ENCODE measurements at places on chromosomes 12 and 14.
A peak's percentile ranks its signal among the peaks of the same experiment; 100 is the strongest.

- DNase-seq = no peak
These were observed 236.1 kb upstream of the DIO2 start for GRCh38 chr14:80447392-80447791.

DNA sequence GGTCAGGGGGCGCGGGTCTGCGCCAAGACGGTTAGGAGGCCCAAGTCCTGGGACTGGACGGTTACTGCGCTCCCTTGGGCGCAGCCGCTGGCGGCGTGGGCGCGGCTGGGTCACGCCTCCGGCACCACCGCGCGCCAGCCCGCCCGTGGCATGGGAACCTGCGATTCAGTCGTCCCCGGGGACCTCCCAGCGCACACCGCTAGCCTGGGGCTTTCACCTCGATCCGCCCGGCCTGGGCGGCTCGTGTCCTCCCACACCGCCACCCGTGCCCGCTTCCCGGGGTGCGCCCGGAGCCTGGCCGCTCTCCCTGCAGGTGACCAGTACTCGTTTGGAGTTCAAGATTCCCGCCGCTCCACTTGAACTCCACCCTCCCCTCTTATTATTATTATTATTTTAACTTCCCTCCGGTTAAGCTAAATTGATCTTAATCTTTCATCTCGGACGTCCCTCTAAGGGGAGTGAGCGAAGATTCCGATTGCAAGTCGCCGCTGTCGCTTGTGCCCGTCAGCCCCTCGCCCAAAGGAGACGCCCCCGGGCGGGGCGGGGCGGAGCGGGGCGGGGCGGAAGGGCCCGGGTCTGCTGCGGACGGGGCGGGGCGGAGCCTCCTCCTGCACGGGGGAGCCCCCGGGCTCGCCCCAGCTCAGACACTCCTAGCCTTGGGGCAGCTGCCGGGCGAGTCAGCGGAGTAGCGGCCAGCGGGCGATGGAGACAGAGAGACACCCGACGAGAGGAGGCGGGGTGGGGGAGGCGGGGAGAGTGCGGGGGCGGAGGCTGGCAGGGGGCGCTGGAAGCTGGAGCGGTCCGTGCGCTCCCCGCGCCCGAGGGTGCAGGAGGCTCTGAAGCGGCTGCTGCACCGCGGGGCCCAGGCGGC, at the start of gene KCNMB4:
Gene KCNMB4 (plus strand): TSS at position 643 of the 871 bp plus-strand sequence. CDS start 445 bp downstream, outside the sequence.
- DNase-seq = peak; percentile 92

- DNase-seq = no peak
These were observed 65.1 kb upstream of the TRHDE start for GRCh38 chr12:72207079-72207478.

DNA sequence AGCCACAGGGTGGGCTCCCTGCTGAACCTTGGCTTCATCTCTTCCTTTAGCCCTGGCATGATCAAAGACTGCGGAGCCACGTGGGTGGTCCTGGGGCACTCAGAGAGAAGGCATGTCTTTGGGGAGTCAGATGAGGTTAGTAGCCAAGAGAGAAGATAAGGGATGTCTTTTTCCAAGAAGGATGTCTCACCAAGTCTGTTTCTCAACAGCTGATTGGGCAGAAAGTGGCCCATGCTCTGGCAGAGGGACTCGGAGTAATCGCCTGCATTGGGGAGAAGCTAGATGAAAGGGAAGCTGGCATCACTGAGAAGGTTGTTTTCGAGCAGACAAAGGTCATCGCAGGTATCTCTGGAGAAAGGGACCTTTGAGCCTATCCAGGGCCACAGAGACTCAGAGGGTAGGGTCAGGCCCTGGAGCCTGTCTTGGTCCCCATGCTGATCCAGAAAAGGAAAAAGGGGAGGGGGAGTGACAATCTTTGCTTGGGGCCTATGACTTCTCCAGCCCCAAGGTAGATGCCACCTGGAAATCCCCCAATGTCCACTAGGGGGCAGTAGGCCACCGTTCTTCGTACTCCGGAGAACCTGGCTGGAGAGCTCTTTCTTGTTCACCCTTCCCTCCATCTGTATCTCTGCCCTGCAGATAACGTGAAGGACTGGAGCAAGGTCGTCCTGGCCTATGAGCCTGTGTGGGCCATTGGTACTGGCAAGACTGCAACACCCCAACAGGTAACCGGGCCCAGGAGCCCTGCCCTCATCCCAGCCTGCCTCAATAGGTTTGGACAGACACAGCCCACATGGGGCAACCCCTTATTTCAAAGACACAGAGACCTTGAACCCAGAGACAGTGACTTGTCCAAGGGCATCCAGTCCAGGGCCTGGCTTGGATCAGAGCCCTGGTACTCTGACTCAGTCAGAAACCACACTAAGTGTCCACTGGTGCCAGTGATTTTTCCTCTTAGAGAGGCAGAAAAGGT, 2.0 kb downstream of the TPI1 start:
- DNase-seq = peak; percentile 92

GRCh38 chr14:99261912-99262787, 9.8 kb downstream of the BCL11B start:
- DNase-seq = peak; percentile 81

- no peak for DNase-seq
These were observed 45.2 kb upstream of the C14orf132 start for GRCh38 chr14:95993768-95994592.

DNA sequence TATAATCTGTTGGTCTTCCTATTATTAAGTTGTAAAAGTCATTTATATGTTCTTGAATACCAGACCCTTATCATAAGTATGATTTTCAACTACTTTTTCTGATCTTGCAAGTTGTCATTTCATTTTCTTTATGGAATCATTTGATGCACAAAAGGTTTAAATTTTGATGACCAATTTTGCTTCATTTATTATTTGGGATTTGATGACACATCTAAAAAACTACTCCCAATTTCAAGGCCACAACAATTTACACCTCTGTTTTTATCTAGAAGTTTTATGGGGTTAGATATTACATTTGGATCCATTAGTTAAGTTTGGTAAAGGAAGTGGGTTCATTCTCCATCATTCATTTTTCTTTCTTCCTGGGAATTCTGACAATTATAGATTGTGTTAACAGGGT, 259.2 kb downstream of the LRFN5 start:
- DNase-seq = no peak

- no peak for DNase-seq
These were observed 86.3 kb downstream of the DRAM1 start for GRCh38 chr12:101963697-101964096.

DNA sequence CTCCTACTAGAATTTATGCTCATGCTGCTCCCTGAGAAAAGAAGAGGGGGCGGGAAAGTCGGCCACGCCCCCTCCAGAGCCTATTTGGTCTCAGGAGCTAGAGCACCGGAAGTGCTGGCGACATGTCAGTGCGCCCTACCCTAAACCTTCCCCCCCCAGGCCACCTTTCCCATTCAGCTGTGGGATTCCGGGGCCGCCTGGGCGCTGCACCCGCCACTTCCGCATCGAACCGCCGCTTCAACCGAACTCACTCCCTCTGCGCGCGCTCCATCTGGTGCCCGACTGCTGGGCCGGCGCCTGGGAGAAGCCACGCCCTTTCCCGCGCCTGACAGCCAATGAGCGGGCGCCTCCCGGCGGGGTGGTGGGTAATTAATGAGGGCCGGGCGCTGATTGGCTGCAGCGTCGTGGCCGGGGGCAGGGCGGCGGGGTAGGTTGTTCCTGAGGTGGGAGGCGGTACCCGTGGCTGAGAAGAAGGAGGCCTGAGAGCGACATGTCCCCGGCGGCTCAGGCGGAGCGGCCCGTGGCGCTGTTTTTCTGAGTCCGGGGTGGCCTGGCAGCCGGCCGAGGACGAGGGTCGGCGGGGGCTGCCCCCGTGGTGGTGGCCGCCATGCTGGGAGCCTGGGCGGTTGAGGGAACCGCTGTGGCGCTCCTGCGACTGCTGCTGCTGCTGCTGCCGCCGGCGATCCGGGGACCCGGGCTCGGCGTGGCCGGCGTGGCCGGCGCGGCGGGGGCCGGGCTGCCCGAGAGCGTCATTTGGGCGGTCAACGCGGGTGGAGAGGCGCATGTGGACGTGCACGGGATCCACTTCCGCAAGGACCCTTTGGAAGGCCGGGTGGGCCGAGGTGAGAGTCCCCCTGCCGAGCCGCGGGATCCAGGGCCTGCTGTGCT, at the start of gene MLEC:
Gene MLEC (plus strand): TSS at position 460 of the 888 bp plus-strand sequence. CDS start 148 bp downstream, at position 608.
- DNase-seq = peak; percentile 99

DNA sequence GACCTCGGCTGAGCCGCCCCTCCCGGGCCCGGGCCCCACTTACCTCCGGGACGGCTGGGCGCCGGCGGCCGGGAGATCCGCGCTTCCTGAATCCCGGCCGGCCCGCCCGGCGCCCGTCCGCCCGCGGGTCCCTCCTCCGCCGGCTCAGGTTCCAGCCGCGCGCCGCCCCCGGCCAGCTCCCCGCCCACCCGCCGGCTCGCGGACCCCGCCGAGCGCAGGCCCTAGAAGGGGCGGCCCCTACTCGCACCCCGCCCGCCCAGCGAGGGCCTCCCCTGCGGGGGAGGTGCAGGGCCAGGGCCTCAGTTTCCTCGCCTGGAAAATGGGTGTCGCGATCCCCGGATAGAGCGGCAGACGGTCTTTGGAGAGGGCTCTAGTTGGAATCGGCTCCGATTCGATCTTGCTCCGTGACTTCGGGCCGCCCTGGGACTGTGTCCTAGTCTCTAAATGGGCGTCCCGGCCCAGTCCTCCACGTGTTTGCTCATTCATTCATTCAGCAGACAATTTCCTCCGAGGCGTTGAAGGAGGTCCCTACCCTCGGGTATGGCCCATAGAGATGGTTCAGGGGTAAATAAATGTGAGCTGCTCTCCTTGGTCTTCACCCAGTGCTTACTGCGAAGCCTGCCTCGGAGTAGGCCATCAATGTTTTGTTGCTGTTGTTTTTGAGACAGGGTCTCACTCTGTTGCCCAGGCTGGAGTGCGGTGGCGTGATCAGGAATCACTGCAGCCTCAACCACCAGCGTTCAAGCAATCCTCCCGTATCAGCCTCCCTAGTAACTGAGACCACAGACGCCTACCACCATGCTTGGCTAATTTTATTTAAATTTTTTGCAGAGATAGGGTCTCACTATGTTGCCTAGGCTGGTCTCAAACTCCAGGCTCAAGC, at the start of gene TRPV4:
Gene TRPV4 (minus strand): TSS at position 92 of the 883 bp plus-strand sequence. CDS start 18,602 bp downstream, outside the sequence.
- no peak for DNase-seq

- no peak for DNase-seq
These were observed 17.3 kb downstream of the ARID4A start for GRCh38 chr14:58315606-58316005.

DNA sequence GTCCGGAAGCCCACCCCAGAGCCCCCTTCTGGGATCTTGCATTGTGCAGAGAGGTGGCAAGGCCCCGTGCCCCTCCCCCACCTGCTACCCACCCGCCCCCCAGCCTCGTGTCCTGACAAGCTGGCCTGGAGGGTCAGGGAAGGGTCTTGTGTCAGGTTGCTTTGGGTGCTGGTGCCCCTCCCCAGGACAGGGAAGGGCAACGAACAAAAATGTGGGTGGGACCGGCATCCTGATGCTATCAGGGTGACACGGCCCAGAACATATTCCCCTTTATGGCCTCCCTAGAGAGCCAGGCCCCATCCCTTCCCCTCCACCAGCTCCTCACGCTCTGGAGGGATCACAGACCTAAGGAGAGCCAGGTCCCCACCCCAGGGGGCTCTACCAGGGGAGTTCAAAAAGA, 38.7 kb upstream of the TMEM179 start:
- DNase-seq = no peak

All from spleen (tissue), 13 donors.